Fibroblast of skin of left quadriceps (primary cell): ENCODE measurements at places on chromosomes 3 and 15.

GRCh38 chr3:120258009-120258408 lies 27.0 kb downstream of the GPR156 start:
- no peak for DNase-seq

DNA sequence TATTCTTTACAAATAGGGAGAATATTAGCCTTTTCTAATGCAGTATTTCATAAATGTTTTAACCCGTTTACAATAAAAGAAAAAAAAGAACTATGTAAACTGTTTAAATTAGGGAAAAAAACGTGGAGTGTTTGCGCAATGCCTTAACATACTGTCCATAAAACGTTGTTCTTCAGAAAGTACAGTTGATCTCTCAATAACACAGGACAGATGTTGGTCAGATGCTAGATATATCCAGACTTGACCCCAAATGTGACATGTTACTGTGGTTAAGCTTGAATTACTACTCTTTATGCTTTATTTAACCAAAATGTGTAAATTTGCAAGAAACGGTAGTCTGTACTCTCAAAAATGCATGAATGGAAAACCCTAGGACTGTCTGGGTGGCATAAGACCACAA lies 110.3 kb downstream of the PLOD2 start:
- peak; percentile 38 for DNase-seq

GRCh38 chr15:48617619-48618018 lies 27.9 kb downstream of the FBN1 start:
- DNase-seq, result no peak

- DNase-seq, result no peak
Measured at GRCh38 chr3:52423173-52423572, 21.7 kb downstream of the SEMA3G start.

- no peak for DNase-seq
Measured at GRCh38 chr3:42747581-42747980, 25.5 kb downstream of the CCDC13 start.

DNA sequence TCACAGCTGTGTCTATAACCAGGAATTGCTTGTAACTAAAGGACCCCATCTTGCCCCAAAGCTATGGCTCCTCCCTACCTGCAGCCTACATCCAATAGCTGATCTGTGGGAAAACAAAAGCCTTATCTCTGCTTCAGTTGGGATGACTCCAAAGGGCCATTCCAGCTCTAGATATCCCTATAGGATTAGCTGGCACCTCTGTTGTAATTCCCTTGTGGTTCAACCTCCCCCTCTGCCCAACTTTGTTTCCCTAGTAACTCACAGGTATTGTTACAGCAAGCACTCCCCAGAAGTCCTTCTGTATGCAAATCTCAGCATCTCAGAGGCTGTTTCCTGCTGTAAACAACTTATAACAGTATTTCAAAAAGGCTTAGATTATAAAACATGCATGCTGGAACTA lies 478.6 kb downstream of the AGBL1 start:
- DNase-seq, result no peak

- no peak for DNase-seq
Measured at GRCh38 chr3:133561679-133562078, 11.8 kb upstream of the CDV3 start.

- no peak for DNase-seq
Measured at GRCh38 chr3:10474847-10475246, 30.5 kb downstream of the ATP2B2 start.

DNA sequence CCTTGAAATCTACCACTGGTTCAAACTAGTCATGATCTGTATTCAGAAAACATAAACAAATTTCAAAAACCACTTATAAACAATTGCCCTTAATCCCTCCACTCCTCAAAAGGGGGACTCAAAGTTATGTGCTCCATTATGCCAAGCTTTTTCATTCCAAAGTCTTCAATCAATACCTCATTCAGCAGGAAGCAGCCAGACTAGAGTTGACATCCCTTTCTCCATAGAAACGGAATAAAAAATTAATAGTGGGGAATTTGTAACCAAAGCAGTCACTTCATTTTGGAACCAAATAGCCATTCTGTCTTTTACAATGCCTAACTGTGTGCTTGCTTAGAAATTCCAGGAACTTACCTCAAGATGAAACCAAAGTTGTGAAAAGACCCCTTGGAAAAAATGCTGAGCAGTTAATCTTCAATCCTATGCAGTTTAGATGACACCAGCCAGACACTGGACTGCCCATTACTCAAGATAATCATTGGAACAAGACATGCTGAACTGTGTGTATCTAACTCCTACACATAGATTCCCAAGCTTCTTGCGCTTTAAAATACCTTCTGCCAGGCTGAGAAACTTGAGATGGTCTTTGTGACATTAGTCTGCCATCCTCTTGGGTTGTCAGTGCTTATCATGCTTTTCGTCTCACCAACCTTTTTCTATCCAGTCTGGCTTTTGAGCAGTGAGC lies 406.2 kb downstream of the PLOD2 start:
- DNase-seq, result no peak

- DNase-seq, result no peak
Measured at GRCh38 chr3:23938688-23939087, 6.4 kb upstream of the NR1D2 start.

DNA sequence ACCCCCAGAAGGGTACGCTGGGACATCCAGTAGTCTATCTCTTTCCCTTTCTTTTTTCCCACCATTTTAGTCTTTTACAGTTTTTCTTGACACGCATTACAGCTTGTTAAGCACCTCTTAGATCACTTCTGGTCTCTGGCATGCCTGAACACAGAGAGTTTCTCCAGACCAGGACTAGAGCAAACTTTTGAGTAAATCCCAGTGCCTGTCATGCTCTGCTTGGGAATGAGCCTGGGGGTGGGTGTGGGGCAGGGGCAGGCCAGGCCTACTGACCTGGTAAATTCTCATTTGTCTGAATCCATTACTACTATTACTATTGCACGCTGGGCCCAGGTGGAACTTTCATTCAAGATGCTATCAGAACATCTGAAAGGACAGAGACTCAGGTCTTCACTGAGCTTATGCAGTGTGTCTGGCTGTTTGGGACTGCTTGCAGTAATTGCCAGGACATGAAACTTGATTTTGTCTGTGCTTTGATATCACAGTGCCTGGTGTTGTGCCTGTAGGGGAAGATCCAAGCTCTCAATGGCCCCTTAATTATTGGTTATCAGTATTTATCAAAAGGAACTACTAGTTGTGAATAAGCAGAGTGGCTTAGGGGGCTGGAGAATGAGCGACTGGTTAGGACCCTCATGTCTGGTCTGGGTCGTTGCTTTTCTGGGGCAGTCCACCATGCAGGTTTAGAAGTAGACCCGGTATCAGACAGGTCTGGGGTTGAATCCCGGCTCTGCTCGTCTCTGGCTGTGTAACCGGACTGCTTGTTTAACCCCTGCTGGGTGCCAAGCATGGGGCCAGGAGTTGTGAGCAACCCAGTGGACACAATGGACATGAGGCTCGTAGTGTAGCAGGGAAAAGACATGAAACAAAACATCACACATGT lies 196.1 kb upstream of the TLE3 start:
- no peak for DNase-seq

GRCh38 chr3:100044369-100044768 lies 69.9 kb downstream of the FILIP1L start:
- no peak for DNase-seq

- no peak for DNase-seq
Measured at GRCh38 chr3:138124706-138125355, 7.4 kb downstream of the A4GNT start.

DNA sequence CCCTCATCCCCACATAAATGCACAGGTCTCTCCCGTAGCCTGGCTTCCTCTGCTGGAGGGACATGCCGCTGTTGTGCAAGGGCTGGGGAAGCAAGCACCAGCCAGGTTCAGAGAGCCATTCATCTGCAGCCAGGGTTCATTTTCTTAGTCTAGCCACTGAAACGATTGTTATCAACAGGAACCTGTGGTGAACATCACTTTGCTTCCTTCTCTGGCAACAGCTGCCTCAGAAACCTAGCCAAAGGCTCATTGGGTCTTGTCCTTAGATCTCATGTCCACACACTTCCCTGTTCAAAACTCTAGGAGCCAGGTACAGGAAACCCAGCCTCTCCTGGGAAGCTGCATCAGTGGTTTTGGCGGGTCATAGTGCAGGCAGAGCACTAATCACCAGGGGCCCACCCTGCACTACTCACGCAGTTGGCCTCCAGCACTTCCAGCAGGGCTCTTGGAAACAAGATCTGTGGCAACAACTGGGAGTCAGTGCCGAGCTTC lies 47.0 kb downstream of the OXNAD1 start:
- no peak for DNase-seq

GRCh38 chr3:39344746-39345344 lies 15.3 kb downstream of the CCR8 start:
- DNase-seq, result no peak

DNA sequence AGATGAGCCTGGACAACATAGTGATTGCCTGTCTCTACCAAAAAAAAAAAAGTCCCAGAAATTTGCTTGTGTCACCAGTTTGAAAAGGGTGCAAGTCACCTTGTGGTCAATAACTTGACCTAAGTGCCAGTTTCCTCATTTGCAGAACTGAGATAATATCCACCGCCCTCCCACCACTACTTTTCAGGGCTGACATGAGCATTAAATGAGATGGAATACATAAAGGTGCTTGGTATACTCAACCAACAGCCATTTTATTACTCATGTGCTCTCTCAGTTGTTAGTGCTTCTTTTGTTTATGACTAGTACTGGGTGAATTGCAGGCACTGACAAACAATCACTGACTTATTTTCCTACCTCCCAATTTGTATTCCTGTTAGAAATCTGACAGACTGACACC lies 340.5 kb upstream of the SATB1 start:
- no peak for DNase-seq

DNA sequence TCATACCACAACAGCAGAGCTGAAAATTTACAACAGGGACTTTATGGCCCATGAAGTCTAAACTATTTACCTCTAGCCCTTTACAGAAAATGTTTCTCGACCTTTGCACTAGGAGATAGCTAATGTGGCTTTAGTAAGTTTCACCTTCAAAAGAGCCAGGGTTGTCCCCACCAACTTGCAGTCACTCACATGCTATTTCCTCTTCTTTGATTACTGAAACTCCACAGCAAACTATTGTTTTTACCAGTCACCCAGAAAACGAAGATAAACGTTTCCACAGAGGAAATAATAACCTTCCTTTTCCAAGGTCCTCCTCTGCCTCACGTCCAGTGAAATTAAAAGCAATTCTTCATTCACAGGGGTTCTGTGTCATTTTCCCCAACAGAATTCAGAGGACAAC lies 48.2 kb downstream of the WWTR1 start:
- no peak for DNase-seq

- DNase-seq, result no peak
Measured at GRCh38 chr3:160765211-160765610, 9.2 kb downstream of the PPM1L start.

DNA sequence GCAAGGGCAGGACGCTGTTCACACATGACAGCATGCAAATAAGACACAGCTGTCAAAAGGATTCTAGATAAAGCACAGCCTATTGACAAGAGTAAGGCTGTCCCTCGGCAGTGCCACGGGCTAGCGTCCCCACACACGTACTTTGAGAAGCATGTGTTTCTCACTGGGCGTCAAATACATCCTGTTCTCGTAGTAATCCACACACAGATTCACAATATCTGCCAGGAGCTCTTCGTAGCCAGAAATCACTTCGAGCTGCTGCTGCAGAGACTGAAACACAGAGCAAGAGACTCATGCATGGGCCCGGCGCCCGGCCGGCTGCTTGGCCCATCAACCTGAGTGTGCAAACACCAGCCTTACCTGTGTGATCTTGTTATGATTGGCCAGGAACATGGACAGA lies 41.1 kb downstream of the CYFIP1 start:
- DNase-seq, result no peak

- DNase-seq, result no peak
Measured at GRCh38 chr15:64191971-64192830, 29.4 kb upstream of the PPIB start.

- DNase-seq, result no peak
Measured at GRCh38 chr3:116040152-116040551, 405.1 kb downstream of the LSAMP start.

GRCh38 chr15:75666823-75667501 lies 19.2 kb downstream of the SNX33 start:
- DNase-seq, result peak; percentile 97

GRCh38 chr3:154842536-154842935 lies 237.6 kb upstream of the MME start:
- no peak for DNase-seq

- DNase-seq, result no peak
Measured at GRCh38 chr3:29307295-29307694, 26.4 kb downstream of the RBMS3 start.

- no peak for DNase-seq
Measured at GRCh38 chr3:1613962-1614361, 484.7 kb upstream of the CNTN4 start.

GRCh38 chr15:58666957-58667356 lies 82.5 kb downstream of the ADAM10 start:
- DNase-seq, result no peak

DNA sequence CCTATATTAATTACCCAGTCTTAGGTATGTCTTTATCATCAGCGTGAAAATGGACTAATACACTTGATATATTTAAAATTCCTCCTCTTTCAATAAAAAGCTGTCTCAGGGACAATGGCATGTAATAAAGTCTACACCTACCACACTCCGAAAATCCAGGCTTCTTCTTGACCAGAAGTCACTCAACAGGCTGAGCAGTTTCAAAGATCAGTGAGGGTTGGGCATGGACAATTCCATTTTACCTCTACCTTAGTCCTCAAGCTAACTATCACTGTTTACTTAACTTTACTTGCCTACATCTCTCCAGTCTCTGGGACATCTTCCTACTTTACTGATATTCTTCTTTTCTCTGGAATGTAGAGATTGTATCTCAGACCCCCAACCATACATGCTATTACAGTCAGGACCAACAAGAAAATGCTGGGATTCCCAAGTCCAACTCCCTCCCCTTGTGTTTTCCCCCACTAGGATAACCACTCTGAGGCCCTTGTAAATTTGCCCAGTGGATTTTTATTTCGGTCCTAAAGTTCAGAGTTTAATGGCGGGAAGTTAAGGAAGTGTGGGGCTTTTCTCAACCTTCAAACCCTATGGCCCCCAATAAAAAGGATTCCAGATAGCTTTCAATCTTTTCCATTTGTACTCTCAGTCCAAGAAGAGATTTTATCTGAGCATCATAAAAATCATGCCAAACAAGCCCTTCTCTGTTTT lies 137.1 kb upstream of the TSC22D2 start:
- no peak for DNase-seq

GRCh38 chr3:89698208-89698830 lies 590.9 kb downstream of the EPHA3 start:
- DNase-seq, result no peak

- no peak for DNase-seq
Measured at GRCh38 chr3:52438579-52439425, 6.1 kb downstream of the SEMA3G start.

DNA sequence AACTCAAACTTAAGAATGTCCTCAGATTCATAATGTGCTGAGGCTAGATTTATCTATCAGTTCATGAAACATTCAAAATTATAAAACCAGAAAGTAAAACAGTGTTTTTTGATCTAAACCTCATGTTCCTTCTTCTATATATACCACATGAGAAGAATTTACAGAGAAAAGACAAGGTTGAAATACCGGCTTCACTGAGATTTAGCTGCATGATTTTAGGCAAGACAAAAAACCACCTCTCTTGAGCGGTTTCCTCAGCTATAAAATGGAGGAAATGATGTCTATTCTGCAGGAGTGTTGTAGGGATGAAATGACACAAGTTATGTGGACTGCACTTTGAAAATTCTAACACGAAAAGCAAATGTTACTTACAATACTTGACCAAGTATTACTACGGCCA lies 80.6 kb upstream of the FOXB1 start:
- DNase-seq, result no peak
